Activated T-cell treated with anti-CD3 and anti-CD28 coated beads, Interleukin-2, amount 50 U/mL, for 48 hours (primary cell): ENCODE measurements at places on chromosomes 2 and 18.
A peak's percentile ranks its signal among the peaks of the same experiment; 100 is the strongest.

DNA sequence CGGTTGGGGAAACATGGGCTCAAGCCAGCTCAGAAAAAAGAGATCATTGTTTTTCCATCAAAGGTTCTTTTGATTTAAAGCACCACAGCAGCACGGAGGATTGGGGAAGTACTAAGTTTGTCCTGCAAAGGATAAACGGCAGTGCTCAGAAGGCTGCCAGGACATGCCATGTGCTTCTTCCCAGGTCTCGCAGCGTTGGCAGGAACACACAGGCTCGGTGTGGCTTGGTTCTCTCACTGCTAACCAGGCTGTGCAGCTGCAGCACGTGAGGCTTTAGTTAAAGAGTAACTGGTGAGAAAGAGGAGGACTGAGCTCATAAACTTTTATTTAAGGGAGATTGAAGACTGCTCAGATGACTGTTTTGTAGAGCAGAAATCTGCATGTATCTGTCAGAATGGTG lies 264.3 kb downstream of the TSN start:
- DNase-seq = no peak

DNA sequence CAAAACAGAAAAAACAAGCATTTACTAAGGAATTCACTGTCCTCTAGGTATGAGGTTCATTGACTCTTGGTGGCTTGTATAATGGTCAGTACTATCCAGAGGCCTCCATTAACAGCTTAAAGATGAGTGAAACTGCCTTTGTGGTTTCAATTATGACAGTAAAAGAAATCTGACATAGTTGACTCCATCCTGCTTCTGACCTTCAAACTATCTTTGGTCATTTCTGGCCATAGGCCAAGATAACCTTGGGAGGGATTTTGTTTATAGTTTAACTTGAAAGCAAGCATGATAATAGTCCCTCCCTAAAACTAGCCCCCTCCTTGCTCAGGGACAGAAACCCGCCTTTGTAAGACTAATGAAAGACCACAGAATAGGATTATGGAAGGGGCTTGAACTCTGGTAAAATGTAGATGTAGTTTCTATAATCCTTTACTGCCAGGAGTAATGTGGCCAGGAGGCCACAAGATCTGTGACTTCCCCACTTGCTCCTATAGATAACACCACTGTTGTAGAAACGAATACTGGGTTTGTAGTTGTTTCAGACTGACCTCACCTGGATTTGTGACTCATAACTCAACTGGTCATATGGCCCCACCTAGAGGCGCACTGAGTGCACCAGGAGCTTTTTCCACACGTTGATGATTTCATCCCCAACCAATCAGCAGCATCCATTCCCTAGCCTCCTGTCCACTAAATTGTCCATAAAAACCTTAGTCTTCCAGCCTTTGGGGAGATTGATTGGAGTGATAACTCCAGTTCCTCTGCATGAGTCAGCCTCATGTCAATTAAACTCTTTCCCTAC lies 8.6 kb upstream of the PLEKHM3 start:
- DNase-seq = peak; percentile 41

GRCh38 chr2:62410015-62410453 lies 96.0 kb downstream of the TMEM17 start:
- no peak for DNase-seq

DNA sequence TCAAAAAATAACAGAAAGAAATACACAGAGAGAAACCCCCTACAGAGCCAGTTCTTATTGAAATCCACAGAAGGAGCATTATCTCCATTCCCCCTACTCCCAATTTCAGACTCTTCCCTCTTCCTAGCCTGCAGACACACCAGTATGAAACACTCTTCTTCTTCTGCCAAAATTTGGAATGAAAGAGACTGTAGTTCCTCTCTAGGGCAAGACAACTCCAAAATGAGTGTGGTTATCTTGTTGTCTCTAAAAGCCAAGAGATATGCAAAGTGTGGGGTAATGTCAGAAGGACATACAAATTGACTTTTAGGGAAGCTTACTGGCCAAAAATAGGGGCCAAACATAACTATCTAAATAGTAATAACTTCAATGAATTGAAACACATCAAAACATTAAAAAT lies 337.1 kb upstream of the SETBP1 start:
- no peak for DNase-seq

DNA sequence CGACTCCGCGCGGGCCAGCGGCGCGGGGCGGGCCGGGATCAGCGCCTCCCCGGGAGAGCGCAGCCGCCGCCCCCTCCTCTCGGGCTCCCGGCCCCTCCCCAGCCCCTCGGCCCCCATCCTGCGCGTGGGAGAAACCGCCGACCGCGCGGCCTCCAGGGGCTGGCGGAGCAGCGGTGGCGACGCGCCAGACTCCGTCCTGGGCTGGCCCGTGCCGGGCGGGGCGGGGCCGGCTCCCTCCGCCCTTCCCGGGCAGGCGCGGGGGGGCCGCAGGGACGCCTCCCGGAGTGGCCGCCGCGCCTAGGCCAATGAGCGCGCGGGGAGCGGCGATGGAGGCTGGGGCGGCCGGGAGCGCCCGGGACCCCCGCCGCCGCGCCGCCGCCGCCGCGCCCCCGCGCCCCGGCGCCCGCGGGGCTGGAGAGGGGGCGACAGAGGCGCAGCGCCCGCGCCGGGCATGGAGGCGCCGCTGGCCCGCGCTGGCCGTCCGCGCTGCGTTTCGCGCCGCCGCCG lies 49.1 kb downstream of the KCNIP3 start:
- DNase-seq = no peak
